NT2/D1 (cell line): ENCODE measurements at places on chromosomes 3 and 15.

DNA sequence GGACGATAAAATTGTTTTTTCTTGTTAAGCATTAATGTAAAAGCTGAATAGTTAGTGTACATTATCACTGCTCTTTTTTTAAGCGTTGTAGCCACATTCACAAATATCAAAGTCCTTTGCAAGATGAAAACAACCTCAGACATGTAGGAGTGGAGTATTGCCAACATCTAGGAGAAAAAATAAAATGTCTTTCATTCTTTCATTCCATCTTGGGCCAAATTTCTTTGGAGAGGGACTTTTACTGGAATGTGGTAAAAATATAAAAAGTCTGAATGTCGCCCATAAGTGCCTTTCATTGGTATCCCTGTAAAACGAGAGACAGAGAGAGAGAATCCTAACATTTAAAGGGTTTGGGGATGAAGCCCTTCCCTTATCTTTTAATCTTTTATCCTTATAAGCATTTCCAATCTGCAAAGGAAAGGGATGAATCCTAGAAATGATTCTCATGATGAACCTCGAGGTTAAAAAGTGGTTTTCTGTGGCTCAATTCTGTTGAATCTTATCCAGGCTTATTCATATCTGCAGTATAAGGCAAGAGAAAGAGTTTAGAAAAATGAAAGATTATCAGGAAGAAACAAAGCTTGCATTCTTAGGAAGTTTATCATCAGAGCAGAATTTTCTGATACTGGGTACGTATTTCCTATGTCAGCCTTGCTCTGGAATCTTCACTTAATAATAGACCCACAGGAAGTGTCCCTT lies 1031.7 kb downstream of the MCTP2 start:
- DNase-seq: no peak

DNA sequence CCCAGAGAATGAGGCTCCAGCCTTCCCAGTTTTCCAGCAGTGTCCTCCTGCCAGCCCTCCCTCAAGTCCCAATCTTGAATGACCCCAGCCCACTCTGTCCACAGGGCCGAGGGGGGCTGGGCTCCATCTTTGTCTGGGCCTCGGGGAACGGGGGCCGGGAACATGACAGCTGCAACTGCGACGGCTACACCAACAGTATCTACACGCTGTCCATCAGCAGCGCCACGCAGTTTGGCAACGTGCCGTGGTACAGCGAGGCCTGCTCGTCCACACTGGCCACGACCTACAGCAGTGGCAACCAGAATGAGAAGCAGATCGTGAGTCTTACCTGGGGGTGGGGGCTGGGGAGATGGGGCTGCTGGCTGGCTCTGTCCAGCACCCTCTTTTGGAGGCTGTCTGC lies 5.6 kb upstream of the FES start:
- no peak for DNase-seq

GRCh38 chr3:34988296-34988695 lies 651.0 kb upstream of the ARPP21 start:
- DNase-seq: no peak

DNA sequence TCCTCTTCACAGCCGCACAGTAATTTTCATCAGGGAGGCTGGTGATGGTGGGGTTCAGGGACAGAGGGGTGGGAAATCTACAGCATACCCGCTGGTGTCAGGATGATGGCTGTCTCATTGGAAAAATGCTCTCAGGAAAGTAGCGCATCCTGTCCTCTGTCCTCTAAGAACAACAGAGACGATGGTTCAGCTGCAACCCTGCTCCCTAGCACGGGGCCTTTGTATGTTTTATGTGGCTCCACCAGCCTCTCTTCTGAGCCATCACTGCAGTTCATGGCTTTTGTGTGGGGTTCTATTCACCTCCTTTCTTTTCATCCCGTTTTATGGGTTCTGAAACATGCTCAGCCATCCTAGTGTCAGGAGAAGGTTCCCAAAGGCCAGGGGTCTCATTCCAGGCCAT lies 68.9 kb downstream of the EPHB1 start:
- DNase-seq: no peak

- DNase-seq: no peak
These were observed 16.4 kb upstream of the B4GALT4 start for GRCh38 chr3:119257111-119257510.

- DNase-seq: no peak
These were observed 8.7 kb downstream of the SEMA3F start for GRCh38 chr3:50163572-50164455.
